ENCODE measurements at places on chromosomes 2 and 18.

GRCh38 chr2:58553522-58553921 lies 312.4 kb upstream of the FANCL start:
- no peak for DNase-seq

DNA sequence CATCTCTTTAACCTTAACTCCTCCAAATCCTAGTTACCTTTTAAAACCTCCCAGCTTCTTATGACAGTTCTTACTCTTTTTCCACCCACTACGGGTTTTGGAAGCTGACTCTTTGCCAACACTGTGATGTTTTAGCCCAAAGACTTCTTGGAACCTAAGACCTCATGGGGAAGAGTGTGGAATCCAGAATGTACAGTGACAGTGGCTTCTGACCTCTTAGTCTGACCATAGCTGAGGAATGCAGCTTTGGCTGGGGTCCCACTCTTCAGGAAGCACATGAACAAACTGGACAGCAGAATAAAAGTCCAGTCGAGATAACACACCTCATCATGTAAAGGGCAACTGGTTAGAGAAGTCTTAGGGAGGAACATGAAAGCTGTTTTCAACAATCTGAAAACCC lies 161.1 kb upstream of the PKDCC start:
- no peak for DNase-seq

- no peak for DNase-seq
Measured at GRCh38 chr2:211248841-211249240, 692.4 kb downstream of the CPS1 start.

- DNase-seq, result no peak
Measured at GRCh38 chr2:8876628-8877027, 39.2 kb upstream of the KIDINS220 start.

DNA sequence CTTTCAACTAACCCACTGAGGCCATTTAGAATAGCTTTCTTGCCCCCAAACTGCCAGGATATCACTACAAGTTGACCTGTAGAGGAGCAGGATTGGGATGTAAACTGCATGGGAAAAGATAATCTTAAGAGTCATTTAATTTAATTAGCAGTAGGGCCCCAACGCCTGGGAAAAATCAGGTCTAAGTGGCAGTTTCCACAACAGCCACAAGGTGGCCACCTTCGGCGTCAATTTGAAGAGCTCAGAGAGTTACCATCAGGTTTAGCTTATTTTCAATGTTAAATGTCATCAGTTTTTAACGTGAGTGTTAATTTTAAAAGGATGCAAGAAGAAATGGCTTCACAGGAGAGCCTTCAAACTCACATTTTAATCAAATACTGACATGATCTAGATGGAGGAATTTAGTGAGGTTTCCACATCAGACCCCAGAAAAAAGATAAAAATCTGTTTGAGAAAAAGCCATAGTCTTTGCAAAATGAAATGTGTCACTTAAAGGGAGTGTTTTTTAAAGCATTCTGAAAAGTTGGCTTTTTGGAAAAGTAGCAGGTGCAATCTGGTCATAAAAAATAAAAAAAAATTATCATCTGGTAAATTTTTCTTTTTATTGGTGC lies 77.3 kb upstream of the UPP2 start:
- DNase-seq, result peak; percentile 32

- no peak for DNase-seq
Measured at GRCh38 chr18:160831-161570, 2.6 kb downstream of the USP14 start.

DNA sequence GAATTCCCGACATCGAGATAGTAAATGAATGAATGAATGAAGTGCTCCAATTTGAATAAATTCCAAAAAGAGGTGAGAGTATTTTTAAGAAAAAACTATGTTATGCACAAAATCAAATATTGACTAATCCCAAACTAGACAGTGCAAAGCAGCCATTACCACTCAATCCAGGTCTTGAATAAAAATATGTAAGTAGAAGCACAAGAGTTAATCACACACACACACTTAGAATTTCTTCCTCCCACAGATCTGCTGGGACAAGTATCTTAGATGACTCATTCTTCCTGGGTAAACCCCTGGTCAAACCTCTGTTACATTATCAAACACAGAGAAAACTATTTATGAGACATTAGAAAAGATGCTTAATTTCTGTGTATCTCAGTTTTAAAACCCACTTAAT lies 102.0 kb downstream of the PLA2R1 start:
- no peak for DNase-seq

DNA sequence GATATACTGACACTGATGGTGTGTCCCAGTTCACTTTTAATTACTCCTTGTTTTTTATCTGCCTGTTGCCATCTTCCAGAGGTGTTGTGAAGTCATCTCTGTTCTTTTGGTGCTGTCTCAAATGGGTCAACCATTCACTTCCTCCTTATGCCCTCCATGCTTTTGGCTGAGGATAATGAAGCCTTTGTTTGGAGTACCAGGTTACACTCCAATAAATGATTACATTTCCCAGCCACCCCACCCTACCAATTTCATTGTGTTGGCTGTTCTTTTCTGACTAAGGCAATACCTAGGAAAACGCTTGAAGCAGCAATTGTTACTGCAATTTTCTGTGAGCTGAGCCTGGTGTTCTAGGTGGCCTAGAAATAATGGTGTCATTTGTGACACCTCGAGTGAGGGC lies 29.8 kb upstream of the ACTG2 start:
- no peak for DNase-seq

DNA sequence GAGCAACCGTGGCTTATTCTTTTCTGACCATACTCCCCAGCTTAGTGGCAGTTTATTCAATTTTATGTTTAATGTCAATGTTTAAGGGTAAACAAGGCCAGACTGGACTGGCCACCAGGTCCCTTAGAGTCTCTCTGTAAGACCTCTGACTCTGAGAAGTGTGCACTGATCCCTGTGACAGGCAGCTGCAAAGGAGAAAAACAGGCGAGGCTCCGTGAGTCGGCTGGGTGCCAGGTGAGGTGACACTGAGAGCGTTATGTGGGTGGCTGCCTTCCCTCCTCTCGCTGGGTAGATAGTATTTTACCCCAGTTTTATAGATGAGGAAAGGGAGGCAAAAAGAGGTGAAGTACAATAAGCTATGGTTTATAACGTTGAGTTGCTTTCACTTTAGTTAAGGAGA lies 139.4 kb upstream of the HDAC4 start:
- no peak for DNase-seq

- DNase-seq, result no peak
Measured at GRCh38 chr2:206535260-206535986, 92.1 kb downstream of the ADAM23 start.

- DNase-seq, result no peak
Measured at GRCh38 chr18:23133860-23134779, 1.2 kb upstream of the CABLES1 start.

DNA sequence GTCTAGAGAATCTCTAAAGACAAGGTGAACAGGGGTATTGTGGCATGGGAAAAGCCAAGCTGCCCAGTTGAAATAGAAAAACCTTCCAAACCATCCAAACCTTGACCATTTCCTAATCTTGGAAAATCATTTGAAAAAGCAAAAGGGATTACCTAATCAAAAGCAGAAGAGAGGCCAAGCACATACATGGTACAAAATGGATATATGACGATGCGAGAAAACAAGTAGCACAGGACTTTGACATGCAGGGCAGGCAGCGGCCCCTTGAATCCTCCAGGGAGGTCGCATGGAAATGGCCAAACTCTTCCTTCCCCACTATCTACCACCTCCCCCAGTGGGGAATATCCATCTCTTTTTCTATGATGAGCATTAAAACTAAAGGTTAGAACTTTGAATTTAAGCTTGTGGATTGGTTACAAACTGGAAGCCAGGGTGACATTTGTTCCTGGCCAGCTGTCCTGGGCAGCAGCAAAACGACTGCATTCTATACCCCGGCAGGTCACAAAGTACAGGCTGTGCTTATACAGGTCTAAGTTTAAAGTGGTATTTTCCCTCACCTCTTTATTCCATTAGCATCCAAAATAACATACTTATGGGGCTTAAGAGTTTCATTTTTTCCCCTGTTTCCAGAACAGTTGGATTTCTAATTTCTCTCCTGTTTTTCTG lies 24.7 kb downstream of the MYOM1 start:
- no peak for DNase-seq

GRCh38 chr2:154466226-154466625 lies 232.3 kb upstream of the KCNJ3 start:
- no peak for DNase-seq

GRCh38 chr2:135709992-135710391 lies 31.7 kb upstream of the UBXN4 start:
- DNase-seq, result peak; percentile 30

DNA sequence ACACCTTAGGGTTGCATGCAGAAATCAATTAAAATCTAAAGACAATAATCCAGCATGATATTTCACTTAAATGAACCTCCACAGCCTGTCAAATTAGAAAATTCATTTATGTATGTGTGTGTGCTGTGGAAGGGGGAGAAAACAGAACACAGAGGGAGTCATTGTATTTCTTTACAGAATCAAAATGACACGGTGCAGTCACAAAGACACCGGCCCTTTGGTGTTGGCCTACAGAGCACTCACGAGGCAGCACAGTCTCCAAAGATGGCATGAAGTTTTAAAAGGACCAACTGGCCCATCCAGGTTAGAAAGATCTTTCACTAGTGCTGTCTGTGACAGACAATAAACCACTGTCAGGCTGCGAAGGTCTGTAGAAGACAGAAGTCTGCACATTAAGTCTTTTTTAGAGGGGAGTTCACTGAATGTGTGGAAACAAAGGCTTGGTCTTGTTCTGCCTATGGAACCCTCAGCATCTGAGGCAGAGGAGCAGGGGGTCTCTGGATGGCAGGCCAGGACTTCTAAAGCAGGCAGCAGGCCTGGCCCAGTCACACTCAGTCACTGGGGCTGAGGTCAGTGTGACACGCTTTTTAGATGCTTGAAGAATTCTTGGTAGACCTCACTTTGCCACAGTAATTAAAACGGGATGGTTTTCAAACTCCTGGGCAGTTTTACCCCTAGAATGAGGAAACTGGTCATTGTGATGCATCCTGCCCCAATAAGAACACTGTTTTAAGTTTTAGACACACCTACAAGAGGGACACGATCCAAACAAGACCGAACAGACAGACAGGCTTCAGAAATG lies 184.9 kb downstream of the AFF3 start:
- no peak for DNase-seq

GRCh38 chr2:46535360-46535759 lies 56.0 kb downstream of the TMEM247 start:
- DNase-seq, result no peak

- DNase-seq, result no peak
Measured at GRCh38 chr2:144650907-144651306, 131.0 kb upstream of the ZEB2 start.

DNA sequence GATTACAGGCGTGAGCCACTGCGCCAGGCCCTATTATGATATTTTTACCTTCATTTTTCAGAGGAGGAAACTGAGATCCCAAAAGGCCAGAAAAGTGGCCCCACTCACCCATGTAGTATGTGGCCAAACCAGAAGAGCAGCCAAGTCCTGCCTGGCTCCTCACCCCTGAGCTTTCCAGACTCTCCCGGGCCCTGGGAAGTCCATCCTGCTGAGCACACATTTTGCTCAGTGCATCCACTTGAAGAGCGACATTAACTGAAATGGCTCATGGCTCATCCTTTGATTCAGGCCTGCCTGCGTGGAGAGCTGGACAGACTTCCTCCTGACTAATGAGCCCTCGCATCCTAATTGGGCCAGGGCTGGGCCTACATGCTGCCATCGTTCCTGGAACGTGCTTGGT lies 9.5 kb upstream of the NGEF start:
- DNase-seq, result no peak

DNA sequence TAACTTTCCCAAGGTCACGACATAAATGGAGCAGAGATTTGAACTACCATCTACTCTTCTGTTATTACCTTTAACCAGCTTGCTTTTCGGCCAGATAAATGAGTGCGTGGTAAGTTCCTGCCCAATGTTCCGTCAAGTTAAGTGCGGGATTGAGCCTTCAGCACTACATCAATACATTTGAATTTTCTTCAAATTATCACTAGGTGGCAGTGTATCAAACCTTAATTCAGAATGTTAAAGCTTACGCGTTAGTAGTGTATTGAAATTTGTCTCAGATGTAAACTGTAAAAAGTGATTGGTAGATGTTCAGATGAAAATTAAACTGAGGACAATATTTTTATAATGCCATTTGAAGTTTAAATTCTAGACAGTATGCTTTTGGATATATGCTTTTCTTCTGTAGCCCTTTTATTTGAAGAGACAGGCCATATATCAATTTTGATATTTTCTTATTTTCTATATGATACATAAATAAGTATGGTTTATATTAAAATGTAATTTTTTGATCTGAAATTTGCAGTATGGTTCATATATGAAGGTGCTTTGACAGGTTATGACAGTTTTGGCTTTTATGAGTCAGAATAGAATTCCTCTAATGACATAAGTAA lies 681.3 kb downstream of the ADCYAP1 start:
- no peak for DNase-seq

- DNase-seq, result no peak
Measured at GRCh38 chr2:58239243-58239925, 1.7 kb downstream of the FANCL start.

GRCh38 chr2:45330637-45331409 lies 280.2 kb downstream of the SRBD1 start:
- DNase-seq, result no peak
